ENCODE measurements at places on chromosomes 5 and 9. TPM values are rescaled to one million over a fixed set of nuclear protein-coding genes. Genes with fewer than 3 reads are reported as not detected.

The UBE2R2 gene
- 47.4 TPM for total RNA-seq

The CDHR2 gene
- 0.47 TPM for total RNA-seq

The N4BP3 gene
- 33.4 TPM for total RNA-seq

The BTNL9 gene
- not detected for total RNA-seq

The ARHGEF37 gene
- 1.1 TPM for total RNA-seq

The CDKN2A gene
- 2.5 TPM for total RNA-seq

The PRUNE2 gene
- 0.72 TPM for total RNA-seq
